Stimulated activated CD8-positive, alpha-beta memory T cell treated with anti-CD3 and anti-CD28 coated beads, Interleukin-7, amount 100 ng/mL, for 1 hour (primary cell): ENCODE measurements at places on chromosomes 7 and 10.

DNA sequence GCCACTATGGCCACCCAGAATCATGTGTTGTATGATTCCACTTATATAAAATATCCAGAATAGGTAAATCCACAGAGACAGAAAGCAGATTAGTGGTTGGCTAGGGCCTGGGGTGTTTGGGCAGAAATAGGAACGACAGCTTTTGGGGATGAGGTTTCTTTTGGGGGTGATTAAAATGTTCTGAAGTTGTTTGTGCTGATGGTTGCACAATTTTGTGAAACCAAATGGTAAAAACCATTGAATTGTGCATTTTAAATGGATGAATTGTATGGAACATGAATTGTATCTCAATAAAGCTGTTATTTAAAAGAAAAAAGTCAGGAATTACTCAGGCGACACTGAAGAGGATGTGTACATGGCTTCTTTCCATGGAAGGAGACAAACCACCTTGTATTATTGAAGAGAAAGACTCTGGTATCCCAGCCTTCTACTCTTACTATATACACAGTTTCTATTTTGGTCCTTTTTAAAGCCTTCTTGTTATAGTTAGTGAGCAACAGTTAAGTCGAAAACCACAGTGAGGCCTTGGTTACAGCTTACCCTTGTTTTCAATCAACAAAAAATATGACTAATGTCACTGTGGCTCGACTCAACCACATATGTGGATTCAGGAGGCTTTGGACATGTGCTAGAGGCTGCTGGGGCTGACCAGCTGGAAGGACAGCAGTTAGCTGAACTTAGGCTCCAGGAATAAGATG, 57.1 kb upstream of the KMT2E start:
- DNase-seq = no peak

- DNase-seq = no peak
Measured at GRCh38 chr7:114720725-114721124, 201.2 kb upstream of the MDFIC start.

GRCh38 chr7:2209146-2209960, 23.4 kb downstream of the MAD1L1 start:
- peak; percentile 5 for DNase-seq

DNA sequence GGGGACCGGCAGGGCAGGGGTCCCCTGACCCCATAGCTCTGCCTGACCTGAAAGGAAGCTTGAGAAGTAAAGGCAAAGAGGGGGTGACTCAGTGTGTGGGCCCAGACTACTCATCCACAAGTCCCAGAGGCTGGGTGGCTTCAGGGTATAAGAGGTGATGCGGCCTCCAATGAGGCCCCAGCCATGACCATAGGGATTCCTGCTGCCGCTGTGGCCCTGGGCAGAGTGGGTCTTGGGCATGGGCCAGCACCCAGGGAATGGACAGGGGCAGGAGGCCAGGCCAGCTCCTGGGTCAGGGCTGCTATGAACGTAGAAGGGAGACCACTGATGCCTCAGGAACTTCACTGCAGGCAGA, 64.4 kb upstream of the EBF3 start:
- no peak for DNase-seq

DNA sequence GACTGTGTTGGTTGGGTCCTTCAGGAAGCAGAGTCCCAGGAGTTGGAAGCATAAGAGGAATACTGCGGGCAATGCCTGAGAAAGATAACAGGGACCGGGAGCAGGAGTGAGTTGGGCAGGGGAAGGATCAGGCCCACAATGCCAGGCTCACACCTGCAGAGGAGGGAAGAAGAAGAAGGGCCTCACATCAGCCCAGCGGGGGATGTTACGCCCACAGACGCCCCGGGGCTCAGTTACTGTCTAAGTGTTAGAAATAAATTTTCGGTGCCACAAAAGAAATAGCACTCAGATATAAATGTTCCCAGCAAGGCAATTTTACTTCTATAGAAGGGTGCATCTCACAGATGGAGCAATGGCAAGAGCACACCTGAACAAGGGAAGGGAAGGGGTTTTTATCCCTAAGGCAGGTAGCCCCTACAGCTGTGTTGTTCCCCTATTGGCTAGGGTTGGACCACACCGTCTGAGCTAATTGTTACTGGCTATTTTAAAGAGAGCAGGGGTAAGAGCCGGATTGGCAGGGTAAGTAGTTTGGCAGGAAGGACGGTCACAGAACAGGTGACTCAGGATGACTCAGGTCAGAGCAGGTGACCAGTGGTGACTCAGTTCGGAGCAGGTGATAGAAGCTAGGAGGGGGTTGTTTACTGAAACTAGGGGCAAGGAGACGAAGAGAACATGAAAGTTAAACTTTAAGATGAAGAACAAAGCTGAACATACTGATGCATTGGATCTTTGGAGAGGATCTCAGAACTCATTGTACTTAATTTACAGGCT, at the start of gene NOS3:
TSS of gene NOS3 (plus strand) at position 602 of the 771 bp plus-strand sequence. CDS start 2,787 bp downstream, outside the sequence.
- DNase-seq = no peak

DNA sequence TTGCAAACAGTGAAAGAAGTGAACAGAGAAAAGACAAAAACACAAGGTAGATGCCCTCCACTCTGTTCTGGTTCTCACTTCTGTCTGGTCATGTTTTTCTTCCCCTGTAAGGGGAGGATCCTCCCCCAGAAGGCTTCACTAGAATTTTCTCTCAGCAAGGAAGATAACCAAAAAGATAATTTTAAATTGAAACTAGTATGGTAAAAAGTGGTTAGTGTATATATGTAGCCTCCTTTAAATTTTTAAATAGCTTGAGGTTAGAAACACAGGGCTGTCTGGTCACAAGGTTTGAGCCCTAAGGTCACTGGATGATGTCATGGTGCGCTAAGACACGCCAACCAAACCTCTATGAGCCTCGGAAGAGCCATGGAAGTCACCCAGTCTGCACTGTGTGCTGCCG, 5.6 kb upstream of the PKD1L1 start:
- DNase-seq = no peak

DNA sequence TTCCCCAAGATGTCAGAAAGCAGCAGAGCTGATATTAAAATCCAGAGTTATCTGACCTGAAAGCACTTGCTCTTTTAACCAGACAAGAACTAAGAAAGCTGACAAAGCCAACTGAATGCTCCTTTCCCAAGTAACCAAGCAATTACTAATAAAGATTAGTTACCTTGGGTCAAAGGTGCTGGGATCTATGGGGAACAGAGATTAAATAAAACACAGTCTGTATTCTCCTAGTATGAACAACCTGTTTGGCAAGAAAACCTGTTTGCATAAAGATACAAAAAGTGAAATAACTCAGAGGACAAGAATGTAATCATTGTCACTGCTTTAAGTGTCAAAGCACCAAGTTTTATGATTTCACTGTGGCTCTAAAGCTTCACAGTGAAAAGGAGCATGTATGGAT, 35.7 kb downstream of the ITPRID1 start:
- DNase-seq = no peak
